ENCODE measurements at places on chromosomes 2 and 18.
A peak's percentile ranks its signal among the peaks of the same experiment; 100 is the strongest.

GRCh38 chr2:170533156-170533555 lies 182.0 kb upstream of the SP5 start:
- DNase-seq, result no peak

DNA sequence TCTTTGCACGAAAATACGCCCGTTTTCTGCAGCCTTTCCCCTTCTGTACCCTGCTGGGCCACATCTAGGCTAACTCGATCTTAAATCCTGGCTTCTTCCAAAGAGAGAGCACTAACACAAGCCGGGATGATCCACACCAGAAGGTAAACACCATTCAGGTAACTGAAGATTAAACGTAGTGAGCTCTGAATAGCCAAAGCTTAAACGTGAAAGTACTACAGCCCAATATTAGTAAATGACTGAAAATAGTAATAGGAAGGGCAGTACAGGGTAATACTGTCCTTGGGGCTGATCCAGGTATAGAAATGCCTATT lies 422 bp upstream of the MRPL53 start:
- no peak for DNase-seq

DNA sequence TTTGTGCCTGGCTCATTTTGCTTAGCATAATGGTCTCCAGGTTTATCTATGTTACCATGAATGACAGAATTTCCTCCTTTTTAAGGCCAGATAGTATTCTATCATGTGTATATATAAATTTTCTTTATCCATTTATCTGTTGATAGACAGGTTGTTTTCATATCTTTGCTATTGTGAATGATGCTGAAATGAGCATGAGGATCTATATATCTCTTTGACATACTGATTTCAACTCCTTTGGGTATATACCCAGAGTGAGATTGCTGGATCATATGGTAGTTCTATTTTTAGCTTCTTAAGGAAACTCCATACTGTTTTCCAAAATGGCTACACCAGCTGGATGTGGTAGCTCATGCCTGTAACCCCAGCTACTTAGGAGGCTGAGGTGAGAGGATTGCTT lies 86.4 kb upstream of the LTBP1 start:
- no peak for DNase-seq

DNA sequence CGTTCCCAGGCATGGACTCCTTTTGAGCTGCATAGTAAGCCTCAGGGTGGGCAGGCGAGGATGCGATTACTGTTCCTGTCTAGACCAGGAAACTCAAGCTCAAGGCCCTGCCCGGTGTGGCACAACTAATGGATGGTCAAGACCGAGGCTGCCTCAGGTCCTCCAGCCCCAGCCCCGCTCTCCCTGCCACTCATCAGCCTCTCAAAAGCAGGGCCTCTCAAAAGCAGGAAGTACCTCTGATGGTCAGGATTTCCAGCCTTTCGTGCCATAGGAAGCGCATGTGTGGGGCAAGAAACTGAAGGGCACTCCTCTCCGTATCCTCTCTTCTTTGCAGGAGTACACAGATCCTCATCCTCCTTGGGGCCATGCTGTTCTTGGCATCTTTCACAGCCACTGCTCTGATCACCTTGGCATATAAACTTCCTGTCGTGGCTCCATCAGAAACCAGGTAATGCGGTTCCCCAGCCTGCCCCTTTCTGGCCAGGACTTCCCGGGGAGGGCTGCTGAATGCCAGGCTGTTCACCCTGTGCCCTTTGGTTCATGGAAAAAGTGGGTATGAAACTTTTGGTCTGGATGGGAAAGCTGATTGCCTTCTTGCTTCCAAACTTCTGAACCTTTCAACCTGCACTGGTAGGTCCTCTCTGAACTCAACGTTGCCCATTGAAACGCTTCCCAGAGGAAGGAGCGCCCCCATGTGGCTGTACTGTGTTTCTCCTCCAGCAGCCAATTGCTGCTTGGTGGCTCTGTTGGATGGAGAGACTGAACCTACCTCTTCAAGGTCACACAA lies 82.8 kb upstream of the SEC11C start:
- peak; percentile 49 for DNase-seq

- DNase-seq, result no peak
These were observed 20.8 kb downstream of the SOS1 start for GRCh38 chr2:39099870-39100728.

- no peak for DNase-seq
These were observed 59.8 kb downstream of the USP34 start for GRCh38 chr2:61411109-61411508.

DNA sequence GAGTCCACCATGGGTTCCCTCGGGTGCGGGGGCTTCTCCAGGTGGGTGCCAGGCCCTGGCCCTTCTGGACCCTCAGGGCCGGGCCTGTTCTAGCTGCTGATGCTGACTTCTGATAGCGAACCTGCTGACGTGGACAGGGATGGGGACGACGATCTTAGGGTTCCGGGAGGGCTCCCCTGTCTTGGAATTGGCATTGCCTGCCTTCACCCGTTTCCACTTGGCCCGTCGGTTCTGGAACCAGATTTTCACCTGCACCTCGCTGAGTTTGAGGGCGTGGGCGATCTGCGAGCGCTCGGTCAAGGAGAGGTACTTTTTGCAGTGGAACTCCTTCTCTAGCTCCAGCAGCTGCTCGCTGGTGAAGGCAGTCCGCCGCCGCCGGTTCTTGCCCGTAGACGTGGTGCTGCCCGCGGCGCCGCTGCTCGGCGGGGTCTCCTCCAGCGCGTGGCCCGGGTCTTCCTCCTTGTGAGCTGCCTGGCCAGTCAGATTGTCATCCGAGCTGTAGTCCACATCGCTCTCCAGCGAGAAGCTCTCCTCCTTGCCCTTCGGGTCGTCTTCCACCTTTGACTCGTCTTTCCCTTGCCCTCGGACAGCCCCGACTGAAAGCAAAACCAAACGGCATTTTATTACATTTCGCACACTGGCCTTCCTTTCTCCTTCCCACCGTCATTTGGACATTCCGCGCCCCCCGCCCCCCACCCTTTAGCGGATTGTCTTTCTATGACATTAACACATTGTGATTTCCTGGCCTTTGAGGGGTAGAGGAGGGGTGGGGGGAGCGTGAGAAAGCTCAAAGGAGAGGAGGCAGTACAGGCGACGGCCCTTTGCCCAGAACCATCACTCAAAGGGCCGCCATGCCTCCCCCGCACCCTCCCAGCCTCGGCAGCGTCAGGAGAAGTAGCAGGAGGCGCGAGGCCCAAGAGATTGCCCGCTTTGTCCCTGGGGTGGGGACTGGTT lies 2.1 kb downstream of the GBX2 start:
- no peak for DNase-seq

DNA sequence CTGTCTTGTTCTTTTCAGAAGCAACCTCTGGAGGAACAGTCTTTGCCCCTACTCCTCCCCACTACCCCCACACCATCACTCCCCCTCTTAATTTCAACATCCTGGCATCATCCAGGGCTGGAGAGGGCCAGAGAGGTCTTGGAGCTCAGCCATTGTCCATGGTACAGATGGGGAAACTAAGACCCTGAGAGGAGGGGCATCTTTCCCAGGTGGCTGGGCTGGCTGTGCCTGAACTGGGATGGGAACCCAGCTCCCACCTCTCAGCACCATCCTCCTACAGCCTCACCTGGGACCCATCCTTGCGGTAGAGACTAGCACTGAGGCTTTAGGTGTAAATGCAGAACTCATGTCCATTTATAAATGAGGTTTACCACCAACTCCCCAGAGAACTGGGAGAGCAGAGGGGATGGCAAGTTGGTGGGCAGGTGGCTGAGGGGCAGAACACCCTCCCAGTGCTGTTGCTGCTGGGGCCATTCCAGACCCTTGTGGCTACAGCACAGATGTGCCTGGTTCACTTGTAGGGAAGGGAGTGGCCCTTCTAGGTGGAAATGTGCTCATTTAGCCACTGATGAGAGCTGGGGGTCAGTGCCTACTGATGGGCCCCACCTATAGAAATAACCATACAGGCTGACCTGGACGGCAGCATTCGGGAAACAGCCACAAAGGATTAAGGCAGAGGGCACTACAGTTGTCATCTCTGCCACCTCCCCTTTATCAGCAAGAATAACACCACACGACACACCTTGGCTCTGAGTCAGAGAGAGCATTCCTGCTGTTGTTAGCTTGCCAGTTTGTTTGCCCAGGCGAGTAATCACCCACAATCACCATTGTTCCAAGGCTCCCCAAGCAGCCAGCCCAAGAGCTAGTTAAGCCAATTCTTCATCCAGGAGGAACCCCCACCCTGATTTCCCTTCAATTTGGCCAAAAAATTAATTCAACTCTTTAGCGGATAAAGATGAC lies 2.1 kb downstream of the MLPH start:
- no peak for DNase-seq

All from anterior cingulate cortex (tissue), 58 donors.